ENCODE measurements at places on chromosomes 12 and 14.

- no peak for DNase-seq
Observed at GRCh38 chr12:93912086-93912733, 235.0 kb downstream of the CRADD start.

GRCh38 chr14:105325716-105326567, 11.4 kb downstream of the PACS2 start:
- DNase-seq: no peak

- no peak for DNase-seq
Observed at GRCh38 chr14:78018283-78018682, 151.9 kb upstream of the NRXN3 start.

GRCh38 chr14:104009297-104009696, 67.0 kb upstream of the RD3L start:
- DNase-seq: no peak

DNA sequence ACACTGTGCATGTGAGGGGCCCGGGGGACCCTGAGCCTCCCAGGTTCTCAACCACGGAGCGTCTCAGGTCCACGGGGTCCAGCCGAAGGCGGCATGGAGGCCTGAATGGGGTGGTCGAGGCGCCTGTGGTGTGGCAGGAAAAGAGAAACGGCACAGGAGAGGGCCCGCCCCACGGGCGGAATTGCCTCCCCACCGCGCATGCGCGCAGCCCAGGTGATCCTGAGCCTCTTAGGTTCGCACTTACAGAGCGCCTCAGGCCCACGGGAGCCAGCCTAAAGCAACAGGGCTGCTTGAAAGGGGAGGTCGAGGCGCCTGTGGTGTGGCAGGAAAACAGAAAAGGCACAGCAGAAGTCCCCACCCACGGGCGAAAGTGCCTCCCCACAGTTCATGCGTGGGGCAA, 311.0 kb downstream of the ALG10 start:
- no peak for DNase-seq

DNA sequence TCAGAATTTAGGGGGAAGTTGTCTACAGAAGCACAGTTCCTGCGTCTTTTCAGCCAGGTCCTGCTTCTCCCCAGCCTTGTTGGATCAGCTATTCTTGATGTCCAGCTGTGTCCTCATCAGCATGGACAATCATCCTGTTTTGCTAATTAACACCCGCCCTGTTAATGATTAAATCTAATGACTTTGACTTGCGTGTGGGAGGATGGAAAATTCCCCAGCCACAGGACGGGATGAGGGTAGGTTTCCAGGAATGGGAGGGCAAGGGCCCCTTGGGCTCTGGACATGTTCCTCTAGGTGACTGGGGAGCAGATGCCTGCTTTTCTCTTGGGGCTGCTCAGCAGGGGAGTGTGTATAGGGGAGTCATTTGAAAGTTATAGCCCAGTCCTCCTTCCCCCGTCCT, 5.3 kb upstream of the PPP1R1A start:
- DNase-seq: no peak

DNA sequence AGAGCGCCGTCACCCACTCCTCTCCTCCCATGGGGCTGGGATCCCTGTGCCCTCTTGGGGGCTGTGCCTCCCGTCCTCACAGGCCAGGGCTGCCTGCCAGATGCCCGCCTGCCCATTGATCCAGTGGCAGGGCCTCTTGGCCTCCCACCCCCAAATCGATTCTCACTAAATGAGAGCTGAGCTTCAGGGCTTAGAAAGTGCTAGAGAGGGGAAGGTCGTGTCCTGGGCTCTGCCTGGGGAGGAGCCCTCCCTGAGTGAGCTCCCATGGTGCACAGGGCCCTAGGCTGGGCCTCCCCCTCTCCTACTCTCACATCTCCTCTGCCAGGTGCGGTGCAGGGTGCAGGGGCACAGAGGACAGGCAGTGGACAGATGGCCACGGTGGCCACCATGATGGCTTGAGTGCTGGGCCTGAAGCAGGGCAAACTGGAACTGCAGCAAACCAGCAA, 9.2 kb downstream of the BEGAIN start:
- no peak for DNase-seq

- DNase-seq: no peak
Observed at GRCh38 chr12:123140676-123141614, 9.9 kb downstream of the PITPNM2 start.

- DNase-seq: no peak
Observed at GRCh38 chr12:49491823-49492222, 47.0 kb upstream of the KCNH3 start.

DNA sequence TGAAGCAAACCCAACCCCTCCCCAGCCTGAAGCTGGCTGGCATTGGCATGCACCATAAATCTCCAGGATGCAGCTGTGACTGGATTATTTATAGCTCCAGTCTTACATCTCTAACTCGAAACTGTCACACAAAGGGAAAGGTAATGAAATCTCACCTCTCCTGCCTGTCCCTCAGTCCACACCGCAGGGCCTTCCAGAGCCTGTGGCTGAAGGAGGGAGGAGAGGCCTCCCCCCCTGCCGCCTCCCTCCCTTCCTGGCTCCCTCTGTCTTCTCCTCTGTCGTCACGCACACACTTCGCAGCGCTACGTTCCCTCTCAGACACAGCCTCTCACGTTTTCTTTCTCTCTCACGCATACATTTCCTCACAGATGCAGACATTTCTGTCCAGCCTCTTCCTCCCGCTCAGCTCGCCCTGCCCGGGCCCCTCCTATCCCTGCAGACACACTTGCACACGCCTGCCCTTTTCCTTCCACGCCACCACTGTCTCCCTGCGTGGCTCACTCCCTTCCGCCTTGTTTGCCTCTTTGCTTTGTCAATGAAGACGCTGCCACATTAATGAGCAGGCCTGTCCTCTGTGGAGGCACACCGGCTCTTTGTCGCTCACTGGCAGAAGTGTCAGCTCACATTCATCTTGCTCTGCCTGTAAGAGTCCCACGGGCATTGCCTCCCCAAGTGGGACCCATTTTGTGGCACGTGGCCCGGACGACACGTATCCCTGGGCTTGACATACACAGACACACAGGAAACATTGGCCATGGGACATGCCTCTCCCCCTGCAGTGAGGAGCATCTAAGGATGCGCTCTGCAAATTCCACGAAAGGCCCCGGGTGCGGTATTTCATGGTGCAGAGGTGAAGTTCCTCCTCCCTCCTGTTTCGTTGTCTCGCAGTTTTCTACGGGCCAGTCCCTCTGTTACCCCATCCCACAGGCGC, 27.9 kb downstream of the IRF2BPL start:
- peak; percentile 61 for DNase-seq

GRCh38 chr12:9098115-9098452, 17.6 kb downstream of the A2M start:
- no peak for DNase-seq

- DNase-seq: peak; percentile 49
Observed at GRCh38 chr14:59463787-59464485, 1.2 kb downstream of the GPR135 start.

DNA sequence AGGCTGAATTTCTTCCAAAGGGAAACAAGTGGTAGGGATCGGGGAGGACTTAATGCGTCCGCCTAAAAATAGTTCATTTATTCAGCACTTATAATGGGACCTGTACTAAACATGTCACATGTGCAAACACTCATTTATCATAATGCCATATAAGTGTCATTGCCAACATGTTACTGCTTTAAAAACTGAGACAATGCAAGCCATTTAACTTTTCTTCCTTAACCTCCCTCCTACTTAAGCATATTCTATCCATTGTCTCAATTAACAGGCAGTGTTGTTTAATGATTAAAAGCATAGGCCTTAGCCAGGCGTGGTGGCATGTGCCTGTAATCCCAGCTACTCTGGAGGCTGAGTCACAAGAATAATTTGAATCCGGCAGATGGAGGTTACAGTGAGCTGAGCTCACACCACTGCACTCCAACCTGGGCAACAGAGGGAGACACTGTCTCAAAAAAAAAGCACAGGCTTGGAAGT, 13.5 kb upstream of the SCFD1 start:
- no peak for DNase-seq

DNA sequence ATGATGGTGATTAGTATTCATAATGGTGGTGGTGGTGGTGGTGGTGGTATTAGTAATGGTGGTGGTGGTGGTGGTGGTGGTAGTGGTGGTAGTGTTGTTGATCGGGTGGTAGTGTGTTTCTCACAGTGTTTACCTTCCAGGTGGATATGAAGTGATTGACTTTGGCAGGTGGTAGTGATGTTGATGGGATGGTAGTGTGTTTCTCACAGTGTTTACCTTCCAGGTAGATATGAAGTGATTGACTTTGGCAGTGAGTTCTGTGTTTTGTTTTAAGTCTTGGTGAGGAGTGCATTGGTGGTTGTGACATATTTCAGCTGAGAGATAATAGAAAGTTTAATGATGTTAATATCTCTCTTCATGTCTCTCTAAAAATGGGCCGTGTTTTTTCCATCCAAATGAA, 189.4 kb downstream of the TMTC2 start:
- no peak for DNase-seq

GRCh38 chr12:89250213-89250612, 102.1 kb downstream of the DUSP6 start:
- no peak for DNase-seq

DNA sequence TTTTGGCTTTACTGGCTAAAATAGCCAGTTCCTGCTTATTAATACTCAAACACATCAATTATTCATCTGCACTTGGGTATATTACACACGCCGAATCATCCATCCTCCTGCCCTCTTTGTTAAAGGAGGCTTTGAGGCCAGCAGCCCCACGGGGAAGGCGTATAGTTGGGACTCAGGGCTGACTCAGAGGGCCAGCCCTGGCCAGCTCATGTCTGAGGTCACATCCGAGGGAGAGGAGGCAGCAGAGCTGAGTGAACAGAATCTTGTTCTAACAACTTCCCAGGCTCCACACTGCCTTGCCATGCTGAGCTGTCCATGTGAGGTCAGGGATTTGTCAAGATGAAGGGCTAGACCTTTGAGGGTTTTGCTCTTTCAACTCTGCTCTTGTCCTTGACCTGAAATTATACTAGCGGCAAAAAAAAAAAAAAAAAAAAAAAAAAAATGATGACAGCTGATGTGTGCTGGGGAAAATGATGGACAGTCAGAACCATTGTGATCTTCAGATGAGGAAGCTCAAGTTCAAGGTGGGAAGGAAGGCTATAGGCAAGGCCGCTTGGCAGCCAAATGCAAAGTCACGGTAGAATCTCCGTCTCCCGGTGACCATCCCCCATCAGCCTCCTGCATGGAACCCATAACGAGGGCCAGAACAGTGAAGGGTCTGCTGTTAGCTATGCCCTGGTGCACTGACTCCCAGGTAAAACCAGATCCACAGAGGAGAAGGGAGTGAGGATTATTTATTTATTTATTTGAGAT, 12.5 kb upstream of the MARK3 start:
- no peak for DNase-seq

DNA sequence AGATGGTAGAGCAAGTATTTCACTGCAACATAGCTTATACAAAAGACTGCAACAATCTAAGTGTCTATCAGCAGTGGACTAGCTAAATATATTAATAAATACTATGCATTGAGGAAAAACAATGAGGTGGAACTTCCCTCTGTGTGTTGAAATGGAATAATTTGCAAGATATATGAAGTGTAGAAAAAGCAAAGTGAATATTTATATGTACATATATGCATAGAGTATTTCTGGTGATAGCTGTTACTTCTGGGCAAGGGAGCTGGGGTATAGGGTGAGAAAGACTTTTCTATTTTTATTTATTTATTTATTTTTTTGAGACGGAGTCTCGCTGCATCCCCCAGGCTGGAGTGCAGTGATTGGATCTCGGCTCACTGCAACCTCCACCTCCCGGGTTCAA, 33.9 kb downstream of the DNAL1 start:
- DNase-seq: no peak

All from dorsolateral prefrontal cortex (tissue), 122 donors.